Activated T-cell treated with anti-CD3 and anti-CD28 coated beads for 48 hours (primary cell): ENCODE measurements at places on chromosomes 1 and 21.

DNA sequence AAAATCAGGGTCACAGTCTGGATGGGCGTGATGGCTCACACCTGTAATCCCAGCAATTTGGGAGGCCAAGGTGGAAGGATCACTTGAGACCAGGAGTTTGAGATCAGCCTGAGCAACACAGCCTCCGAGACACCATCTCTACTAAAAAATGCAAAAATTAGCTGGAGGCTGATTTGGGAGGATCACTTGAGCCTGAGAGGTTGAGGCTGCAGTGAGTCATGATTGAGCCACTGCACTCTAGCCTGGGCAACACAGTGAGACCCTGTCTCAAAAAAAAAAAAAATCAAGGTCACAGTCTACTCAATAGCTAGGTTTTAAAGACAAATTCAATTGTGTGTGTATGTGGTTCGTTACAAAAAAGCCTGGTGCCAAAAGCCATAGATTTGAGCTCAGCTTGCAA is 34.4 kb downstream of the TRIM67 start:
- DNase-seq = no peak

DNA sequence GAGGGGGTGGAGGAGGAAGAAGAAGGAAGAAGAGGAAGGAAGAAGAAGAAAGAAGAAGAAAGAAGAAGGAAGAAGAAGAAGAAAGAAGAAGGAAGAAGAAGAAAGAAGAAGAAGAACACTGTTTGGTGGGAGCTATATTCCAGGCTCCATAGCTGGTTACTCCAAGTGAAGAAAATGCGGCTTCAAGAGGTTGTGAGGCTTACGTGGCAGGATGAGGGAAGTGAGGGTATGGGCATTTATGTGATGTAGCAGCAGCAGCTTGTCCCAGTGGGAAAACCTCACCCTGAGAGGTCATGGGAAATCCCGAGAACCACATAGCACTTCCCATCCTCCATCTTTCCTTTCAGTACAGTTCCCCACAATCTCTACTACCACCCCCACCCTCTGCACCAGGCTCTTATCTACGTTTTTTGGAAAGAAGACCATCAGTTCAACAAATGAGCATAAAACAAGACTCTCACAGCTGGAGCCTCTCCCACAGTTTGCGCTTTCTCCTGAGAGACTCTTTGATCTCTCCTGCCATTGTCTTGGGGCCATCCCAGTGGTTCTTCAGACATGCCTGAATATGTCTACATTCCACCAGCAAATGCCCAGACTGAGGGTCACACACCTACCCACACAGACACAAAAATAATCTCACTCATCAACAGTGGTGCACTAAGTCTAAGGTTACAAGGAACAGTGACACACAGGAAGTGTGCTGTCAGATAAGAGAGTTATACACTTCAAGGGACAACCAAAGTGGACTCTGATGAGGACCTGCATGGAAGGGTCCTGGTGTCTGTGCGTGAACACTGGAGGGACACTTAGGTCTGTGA is 77.9 kb upstream of the KCNJ15 start:
- no peak for DNase-seq

- no peak for DNase-seq
These were observed 132.5 kb downstream of the SYT14 start for GRCh38 chr1:210070531-210070930.

- no peak for DNase-seq
These were observed 11.1 kb downstream of the EEIG2 start for GRCh38 chr1:108570998-108571401.

DNA sequence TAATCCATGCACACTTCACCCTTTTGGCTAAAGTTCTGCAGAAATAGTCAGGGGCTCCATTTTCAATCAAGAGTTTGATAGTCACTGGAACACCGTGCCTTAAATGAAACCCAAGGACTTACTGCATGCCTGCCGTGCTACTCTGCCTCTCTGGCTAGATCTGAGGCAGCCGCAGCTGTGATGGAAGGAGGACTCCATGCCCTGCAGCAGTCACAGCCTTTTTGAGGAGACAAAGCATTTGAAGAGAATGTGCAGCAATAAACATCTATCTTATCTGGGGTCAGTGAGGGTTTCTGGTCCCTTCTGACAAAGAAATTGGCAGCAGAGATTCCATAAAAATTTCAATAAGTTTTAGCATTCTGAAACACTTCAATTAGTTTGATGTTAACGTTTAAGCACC is 78.0 kb downstream of the BCAR3 start:
- DNase-seq = no peak

DNA sequence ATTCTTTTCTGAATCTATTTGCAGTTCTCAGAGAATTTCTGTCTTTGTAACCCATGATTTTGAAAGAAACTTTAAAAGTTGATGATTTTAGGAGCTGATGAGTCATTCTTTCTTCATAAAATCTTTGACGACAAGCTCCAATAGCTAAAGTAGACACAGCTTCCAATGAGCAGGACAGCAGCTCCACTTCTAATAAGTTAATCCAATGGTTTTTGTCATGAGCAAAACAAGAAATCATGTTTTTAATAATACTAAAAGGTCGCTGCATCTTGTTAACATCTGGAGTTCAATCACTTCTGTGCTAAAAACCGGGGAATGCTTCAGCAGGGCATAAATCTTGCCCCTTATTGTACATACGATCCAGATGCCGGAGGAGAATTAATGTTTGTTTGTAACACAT is 48.9 kb upstream of the GORAB start:
- no peak for DNase-seq

DNA sequence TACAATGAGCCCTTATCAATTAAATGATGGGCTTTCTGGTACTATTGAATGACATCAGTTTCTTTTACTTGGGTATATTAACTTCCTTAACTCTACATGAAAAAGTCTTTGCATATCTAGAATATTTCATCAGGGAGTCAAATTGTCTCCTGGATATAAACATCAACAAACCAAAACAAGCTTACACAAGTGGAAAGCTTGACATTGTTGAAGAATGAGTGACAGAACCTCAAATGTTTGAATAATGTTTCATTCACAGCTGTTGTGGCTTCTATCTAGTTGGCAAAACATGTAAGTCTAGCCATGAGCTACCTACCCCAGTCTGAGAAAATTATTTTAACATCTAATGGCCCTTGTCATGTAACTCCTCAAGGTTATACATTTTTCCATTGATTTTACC is 604.8 kb upstream of the ADAMTS5 start:
- no peak for DNase-seq

DNA sequence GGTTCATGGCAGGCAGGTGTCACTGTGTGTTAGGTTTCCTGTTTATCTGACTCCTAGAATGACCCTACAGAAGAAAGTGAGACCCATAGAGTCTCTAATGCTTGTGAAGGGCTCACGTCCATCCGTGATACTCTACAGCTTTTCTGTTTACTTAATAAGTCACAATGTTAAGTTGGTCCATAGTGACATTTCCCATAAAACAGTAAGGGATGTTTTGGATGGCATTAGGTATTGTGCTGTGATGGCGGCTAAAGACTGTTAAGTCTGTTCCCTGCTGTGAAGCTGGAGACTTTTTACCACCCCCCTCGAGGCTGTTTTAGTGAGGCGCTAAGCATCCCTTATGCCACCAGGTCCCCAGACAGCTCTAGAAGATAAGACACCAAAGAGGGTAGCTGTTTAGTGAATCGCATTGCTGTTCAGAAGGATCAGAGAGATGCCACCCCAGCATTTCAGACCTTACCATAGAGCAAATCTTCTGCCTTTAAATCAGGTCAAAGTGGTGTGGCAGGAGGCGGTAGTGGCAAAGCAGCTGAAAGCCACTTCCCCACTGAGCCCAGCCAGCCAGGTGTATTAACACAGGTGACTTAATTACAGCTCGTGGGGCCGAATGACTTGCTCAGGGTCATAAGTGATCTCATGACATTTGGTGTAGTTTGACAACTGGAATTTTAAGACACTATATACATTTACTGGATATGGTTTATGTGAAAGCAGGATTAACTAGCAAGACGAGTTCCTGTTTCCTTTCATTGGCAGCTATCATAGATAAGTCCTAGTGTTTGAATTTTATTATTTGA is 25.0 kb downstream of the SLC37A1 start:
- no peak for DNase-seq

- no peak for DNase-seq
These were observed 109.6 kb upstream of the ZNF678 start for GRCh38 chr1:227453631-227454355.
